ENCODE measurements at places on chromosomes 2 and 18. TPM values are rescaled to one million over a fixed set of nuclear protein-coding genes. Genes with fewer than 3 reads are reported as not detected.

Gene GALNT3
- not detected for total RNA-seq

Gene UGT1A4
- not detected for total RNA-seq

Gene ZSWIM2
- not detected for total RNA-seq

Gene C2orf66
- not detected for total RNA-seq

Gene SERPINB3
- total RNA-seq: not detected

Gene MTCL1
- 18.2 TPM for total RNA-seq

Gene NDC80
- 1.4 TPM for total RNA-seq

Gene ICA1L
- 6.7 TPM for total RNA-seq

Gene EN1
- total RNA-seq: 5.7 TPM

Gene KDSR
- total RNA-seq: 23.7 TPM

Gene CHST9
- not detected for total RNA-seq

Gene AQP12B
- total RNA-seq: not detected

Gene ZBTB14
- total RNA-seq: 6.0 TPM

Gene IL36A
- not detected for total RNA-seq
